ENCODE measurements at places on chromosomes 2 and 18.

DNA sequence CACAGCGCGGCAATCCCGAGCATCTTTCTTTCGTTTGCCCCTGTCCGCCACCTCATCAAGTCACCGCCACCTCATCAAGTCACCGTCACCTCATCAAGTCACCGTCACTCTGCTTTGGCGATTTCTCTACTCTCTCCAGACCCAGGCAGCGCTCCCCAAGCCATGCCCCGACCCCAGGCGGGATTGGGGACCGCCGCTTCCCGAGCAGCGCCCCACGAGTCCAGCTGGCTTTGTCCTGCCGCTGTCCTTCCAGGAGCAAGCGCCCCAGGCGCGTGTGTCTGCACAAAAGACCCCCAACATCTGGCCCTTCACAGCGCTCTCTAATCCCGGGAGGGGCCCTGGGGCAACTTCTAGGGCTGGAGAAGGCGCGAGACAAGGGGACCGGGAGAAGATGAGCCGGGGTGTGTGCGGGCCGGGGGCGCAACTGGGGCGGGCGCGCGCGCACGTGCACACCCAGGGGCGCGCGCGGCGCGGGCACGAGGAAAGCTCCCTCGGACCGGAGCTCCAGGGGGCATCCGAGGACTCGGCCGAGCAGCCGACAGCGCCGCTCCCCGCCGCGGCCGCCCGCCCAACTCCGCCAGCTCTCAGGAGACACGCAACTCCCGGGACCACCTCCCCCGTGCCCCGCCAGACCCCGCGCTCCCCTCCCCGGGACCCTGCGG lies 633 bp upstream of the RNF152 start:
- no peak for DNase-seq

- DNase-seq = no peak
These were observed 11.3 kb downstream of the PCARE start for GRCh38 chr2:29063056-29063455.

- DNase-seq = no peak
These were observed 286.5 kb upstream of the MGAT5 start for GRCh38 chr2:133967326-133967725.

DNA sequence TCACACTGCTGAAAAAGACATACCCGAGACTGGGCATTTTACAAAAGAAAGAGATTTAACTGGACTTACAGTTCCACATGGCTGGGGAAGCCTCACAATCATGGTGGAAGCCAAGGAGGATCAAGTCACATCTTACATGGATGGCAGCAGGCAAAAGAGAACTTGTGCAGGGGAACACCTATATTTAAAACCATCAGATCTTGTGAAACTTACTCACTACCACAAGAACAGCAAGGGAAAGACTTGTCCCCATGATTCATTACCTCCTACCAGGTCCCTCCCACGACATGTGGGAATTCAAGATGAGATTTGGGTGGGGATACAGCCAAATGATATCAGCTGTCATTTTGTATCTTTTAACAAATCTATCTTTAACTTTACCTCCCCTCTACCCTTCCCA lies 251.1 kb upstream of the RASGRP3 start:
- DNase-seq = no peak

GRCh38 chr2:9205963-9206948 lies at the start of gene ASAP2:
Gene ASAP2, plus strand, starts transcription at chr2:9206812. Its CDS starts 293 bp downstream, at chr2:9207105.
- peak; percentile 40 for DNase-seq

DNA sequence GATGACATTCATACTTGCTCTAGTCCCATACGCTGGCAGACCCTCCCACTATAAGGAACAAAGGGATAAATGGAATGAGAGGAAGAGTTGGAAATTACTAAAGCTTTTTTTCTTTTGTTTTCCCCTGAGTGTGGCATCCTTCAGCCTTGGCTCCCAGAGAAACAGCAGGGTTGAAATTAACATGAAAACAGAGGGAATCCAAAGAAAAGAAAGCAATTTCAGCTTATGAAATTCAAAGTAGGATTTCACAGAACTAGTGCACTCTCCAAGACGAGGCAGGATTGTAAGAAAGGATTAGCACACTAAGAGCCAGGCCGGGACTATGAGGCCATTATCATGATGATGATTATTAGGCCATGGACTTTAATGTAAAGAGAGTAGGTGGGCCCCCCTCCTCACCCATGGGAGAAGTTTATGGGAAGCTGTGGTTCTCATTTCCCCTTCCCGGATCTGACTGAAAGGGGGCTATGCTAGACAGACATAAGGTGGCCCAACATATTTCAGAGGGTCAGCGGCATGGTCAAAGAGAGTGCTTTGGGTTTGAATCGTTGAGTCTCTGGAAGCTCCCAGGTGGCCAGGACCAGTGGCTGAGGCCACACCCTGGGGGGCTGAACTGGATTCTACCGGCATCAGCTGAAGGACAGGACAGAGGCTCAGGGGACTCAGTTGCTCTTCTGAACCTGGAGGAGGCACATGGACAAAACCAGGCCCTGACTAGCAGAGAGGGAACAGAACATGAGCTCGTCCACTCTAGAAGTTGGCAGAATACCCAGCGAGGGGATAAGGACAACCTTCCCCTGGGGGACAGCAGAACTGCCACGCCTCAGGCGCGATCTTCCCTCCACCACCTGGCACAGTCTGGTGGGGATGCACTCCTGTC lies 100.1 kb upstream of the ARL4C start:
- DNase-seq = no peak

GRCh38 chr2:45770811-45771210 lies 119.3 kb downstream of the PRKCE start:
- no peak for DNase-seq

DNA sequence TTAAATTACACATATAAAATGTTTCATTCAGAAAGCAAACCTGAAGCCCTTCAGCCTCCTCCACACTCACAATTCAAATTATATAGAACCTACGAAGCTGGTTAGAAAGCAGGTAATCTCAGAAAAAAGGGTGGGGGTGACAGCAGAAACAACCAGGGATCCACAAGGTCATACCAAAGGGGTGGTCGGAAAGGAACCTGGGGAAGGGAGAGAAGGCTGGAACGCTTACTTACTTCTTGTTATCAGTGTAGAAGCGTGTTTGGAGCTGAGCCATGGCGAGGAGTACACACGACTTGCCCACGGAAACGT lies 316 bp downstream of the WDR12 start:
- no peak for DNase-seq

GRCh38 chr18:22523481-22523880 lies 105.8 kb upstream of the CTAGE1 start:
- no peak for DNase-seq

GRCh38 chr2:85987266-85988174 lies 98.7 kb upstream of the ST3GAL5 start:
- no peak for DNase-seq

GRCh38 chr2:207491956-207492355 lies 37.8 kb upstream of the CREB1 start:
- DNase-seq = no peak

- DNase-seq = no peak
These were observed 37.8 kb upstream of the ST8SIA5 start for GRCh38 chr18:46794607-46795006.

- no peak for DNase-seq
These were observed 34.2 kb upstream of the NT5DC4 start for GRCh38 chr2:112686348-112687217.

DNA sequence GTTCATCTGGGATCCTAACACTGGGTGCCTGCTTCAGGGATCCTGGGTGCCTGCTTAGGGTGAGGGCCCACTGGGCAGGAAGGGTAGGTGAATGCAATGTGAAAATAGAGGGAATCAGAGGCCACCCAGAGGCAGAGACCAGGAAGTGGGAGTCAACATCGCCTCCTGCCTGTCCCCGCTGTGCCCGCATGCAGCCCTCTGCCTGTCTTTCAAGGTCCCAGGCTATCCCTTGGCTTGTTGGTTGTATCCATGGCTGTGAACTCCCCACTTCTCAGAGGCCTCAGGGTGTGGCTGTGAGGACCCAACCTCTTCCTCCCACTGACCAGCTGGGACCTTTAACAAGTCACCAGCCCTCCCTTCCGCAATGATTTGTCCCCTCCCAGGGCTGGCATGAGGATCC lies 26.5 kb downstream of the PSD4 start:
- DNase-seq = no peak

DNA sequence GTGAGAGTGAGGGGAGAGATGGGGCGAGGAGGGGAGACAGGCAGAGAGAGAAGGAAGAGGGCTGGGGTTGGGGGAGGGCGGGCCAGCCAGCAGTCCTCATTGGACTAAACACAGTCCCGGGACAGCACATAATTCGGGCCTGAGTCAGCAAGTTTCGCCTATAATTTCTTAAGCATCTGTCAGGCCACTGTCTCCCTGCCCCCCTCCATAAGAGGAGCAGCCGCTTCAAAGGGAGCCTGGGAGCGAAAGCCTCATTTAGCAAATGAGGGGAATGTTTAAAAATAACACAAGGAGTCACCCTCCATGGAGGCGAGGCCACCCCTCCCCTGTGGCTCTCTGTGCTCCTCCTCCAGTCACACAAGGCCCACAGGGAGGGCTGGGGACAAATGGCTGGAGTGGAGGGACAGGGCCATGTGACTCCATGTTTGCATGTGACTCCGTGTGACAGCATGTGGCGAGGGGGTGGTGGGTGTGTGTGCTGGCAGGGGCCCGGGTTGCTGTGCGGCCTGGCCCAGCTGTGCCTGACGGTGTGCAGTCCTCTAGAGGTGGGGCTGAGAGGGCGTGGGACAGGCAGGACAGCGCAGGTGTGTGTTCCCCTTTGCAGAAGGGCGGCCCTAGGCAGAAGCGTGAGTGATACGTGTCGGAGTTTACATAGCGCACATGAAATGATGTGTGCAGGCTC lies 162.4 kb downstream of the CELF4 start:
- DNase-seq = no peak

DNA sequence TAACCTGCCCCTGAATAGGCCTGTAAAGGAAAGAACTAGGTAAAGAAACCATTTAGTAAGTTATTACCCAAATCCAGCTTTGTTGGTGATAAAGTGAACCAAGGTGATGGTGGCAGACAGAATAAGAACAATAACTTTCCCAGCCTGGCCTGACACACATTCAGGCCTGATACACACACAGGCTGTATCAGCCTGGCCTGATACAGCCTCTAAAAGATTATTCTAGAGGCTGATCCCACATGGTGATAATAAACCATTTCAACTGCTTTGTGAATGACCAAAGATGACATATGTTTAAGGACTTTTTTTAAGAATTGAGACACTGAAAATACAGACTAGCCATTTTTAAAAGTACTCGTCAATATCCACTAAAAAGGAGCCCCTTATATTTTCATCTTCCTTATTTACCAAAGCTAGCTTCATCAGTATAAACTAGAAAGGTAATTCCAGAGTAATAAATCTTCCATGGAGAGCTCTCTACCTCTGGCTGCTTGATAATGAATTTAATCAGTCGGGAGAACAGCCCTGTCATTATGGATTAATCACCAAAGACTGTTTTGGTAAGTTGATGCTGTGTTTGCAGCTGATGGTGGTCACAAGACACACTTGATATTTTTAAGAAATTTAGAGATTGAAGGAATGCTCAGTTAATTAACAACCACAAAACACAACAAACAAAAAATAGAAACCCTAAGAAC lies 77.2 kb downstream of the SLC8A1 start:
- no peak for DNase-seq

- DNase-seq = no peak
These were observed 97.7 kb downstream of the TWIST2 start for GRCh38 chr2:238945433-238946150.

GRCh38 chr2:75491129-75491753 lies 69.5 kb downstream of the EVA1A start:
- no peak for DNase-seq

DNA sequence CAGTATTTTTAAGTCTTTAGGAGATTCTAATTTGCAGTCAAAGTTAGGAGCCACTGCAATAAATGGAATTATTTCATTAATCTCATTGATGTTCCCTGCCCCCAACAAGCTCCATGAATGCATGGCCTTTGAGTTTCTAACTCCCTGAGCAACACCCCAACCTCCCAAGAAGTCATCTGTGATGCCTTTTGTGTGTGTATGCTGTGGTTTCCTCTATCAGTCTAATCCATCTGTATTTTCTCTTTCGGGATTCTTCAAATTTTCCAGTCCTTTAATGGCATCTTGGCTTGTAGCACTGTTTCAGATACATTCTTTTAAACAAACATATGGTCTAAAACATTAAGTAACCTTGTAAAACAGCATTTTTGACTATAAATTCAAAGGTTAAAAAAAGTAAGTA lies 16.8 kb downstream of the SERPINB10 start:
- DNase-seq = no peak
